ENCODE measurements at places on chromosomes 6 and 20.

GRCh38 chr6:33851959-33852358 is 48.2 kb upstream of the MLN start:
- no peak for DNase-seq

GRCh38 chr6:145731447-145731846 is 3.9 kb downstream of the EPM2A start:
- no peak for DNase-seq

DNA sequence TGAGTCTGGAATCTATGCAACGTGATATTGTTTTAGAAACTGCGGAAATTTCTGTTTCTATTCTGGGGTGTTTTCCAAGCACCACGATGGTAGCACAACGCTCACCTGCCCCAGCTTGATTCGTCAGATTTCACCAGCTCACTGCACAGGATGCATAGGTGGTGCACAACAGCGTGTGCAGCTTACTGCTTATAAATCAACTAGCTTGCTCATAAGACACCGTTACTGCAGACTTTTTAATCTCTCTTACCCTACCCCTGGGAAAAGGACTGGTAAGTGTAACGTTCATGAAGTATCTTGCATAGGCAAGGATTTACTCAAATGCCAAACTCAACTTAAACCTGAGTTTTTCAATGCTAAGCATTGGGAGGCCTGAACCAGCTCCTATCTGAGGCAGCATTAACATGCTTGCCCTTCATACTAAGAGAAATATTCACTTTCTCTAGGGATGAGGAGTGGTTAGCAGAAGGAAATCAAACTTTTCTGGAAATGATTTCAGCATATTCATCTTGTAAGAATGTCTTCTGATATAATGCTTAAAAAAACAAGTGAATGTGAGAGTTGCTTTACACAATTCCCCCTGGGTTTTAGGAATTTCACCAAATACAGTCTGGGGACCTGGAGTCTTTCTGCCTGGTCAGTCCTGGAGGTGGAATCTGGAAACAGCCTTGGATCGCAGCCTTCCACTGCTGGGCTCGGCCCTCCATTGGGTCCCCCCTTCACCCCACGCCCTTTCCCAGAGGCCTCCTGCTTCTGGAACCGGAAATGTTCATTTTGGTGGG is 100.6 kb downstream of the DACT2 start:
- no peak for DNase-seq

DNA sequence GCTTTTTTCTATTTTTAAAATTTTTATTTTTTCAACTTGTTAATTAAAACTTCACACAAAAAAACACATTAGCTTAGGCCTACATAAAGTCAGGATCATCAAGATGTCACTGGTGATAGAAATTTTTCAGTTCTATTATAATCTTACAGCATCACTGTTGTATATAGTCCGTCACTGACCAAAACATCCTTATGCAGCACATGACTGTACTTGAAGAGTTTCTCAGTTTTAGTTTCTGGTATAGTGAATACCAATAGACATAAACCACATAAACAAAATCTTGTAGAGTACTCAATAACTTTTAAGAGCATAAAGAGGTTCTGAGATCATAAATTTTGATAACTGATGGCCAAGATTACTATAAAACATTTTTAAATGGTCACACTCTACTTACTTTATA is 71.8 kb downstream of the ASCC3 start:
- no peak for DNase-seq

DNA sequence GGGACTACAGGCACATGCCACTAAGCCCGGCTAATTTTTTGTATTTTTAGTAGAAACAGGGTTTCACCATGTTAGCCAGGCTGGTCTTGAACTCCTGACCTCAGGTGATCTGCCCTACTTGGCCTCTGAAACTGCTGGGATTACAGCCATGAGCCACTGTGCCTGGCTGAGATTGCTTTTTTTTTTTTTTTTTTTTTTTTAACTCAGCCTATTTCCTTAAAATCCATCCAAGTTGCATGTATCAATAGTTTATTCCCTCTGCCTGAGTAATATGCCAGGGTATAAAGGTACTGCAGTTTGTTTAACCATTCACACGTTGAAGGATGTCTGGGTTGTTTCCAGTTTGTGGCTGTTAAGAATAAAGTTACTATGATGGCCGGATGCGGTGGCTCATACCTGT is 10.7 kb downstream of the SLX4IP start:
- no peak for DNase-seq

DNA sequence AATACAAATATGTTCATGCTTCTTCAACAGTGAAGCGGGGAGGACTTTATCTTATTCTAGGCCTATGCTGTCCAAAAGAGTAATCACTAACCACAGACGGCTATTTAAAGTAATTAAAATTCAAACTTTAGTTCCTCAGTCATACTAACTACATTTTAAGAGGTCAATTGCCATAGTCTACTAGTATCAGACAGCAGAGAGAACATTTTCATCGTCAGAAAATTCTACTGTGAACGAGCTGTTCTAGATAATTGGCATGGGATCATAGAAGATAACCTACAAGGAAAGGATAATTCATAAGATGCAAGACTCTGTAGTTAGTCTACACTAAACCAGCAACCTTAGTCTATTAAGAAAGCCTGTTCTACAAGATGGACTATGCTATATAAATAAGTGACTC is 44.4 kb downstream of the PRKN start:
- DNase-seq, result no peak

GRCh38 chr6:1267790-1268762 is 43.8 kb upstream of the FOXQ1 start:
- no peak for DNase-seq

DNA sequence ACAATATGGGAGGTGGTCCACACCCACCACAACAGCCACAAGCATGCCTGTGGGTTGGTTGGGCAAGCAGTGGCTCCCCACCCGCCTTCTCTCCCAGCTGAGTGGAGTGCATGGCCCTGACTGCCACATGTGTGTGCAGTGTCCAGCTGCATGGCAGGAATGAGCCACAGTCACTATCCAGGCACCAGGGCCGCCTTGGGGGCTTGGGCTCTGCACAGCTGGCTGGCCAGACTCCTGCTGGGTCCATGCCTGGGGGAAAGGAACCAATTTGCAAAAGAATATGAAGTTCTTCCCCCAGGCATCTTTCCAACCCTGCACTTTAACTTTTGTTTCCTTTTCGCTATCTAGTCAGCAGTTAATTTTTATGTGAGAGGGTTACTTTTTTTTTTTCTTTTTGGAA is 11.6 kb upstream of the ASCC3 start:
- DNase-seq, result no peak

All from pulmonary artery endothelial cell (primary cell).